ENCODE measurements at places on chromosomes 5 and 9. TPM values are rescaled to one million over a fixed set of nuclear protein-coding genes. Genes with fewer than 3 reads are reported as not detected.

Gene NDUFAF2
- total RNA-seq = 36.8 TPM

Gene ZBED3
- total RNA-seq = 12.6 TPM

DNA sequence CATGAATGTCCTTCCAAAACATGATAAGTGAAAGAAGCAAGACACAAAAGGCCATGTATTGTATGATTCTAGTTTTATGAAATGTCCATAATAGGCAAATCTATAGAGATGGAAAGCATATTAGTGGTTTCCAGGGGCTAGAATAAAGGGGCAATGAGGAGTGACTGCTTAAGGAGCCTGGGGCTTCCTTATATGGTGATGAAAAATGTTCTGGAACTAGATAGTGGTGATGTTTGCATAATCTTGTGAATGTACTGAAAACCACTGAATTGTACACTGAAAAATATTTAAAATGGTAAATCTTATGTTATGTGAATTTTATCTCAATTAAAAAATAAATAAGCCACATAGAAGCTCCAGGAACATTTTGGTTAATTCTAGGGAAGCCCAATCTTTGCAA is 144.4 kb upstream of the ANKRD55 start:
- DNase-seq = no peak

- no peak for DNase-seq
Observed at GRCh38 chr9:6692881-6693361, 47.4 kb upstream of the GLDC start.

- DNase-seq = no peak
Observed at GRCh38 chr9:14308853-14309145, 5.1 kb downstream of the NFIB start.

Measured in OCI-LY7 (cell line).